Stimulated activated CD4-positive, alpha-beta T cell treated with anti-CD3 and anti-CD28 coated beads, Interleukin-1b, Interleukin-23, amount 100 ng/mL, for 1 hour (primary cell): ENCODE measurements at places on chromosomes 5 and 9.

- DNase-seq = no peak
Measured at GRCh38 chr5:68839019-68839552, 254.7 kb upstream of the SLC30A5 start.

DNA sequence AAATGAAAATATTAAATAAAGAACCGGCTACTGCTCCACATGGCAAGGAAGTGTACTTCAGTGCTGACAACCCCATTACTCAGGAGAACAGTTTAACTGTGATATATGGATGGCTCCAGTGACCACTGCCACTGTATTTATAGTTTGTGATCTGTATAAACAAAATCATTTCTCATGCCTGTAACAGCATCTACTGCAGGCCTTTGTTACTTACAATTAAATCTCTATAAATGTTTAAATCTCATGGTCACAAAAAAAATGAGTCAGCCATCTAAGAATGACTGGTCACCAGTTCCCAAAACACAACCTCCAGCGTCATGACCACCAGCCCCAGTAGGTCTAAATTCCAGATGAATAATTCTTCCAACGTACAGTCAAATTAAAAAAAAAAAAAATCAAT, 24.6 kb downstream of the SERINC5 start:
- DNase-seq = no peak

DNA sequence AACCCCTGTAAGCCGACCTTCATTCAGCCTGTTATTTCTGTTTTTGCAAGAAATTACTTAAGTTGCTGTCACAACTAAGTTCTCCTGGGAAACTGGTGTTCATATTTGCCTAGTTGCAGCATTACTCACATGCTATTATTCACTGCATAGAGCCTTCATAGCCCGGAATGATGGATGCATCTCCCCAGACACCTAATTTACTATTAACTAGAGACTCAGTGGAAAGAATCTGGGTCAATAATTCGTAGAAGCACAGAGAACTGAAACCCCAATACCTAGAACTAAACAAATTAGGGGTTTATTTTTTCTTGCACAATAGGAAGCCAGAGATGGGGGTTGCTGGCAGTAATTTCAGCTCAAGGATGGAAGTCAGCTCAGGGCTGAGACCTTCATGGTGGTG, 45.7 kb upstream of the FAM170A start:
- no peak for DNase-seq

DNA sequence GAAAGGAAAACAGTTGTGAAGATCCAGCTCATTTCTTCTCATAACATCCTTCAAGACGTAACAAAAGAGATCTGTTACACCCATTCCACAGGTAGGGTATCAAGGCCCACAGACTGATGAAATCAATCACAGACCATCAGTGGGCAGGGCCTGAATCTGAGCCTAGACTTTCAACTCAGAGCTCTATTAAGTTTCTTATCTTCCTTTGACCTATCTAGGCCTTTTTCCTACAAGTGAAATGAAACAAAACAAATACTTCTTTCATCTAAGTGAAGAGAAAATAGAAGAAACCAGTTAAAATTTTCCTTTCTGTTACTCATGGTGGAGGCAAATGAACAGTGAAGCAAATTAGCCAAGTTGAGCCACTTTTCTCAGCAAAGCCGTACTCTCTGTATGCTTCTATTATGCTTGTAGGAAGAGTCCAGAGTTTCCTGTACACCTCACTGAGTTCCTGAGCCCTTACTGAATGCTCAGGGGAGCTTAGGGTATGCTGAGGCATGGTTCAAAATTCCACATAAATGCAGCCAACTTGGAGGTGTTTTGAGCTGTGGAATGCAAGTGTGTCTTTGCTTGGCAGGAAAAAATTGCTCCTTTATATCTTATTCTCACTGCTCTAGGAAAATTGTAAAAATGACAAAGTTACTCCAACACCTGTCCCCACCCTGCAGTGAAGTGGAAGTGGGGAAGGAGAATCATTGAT, 91.9 kb downstream of the FEM1C start:
- no peak for DNase-seq

GRCh38 chr9:125632321-125633115, 74.5 kb downstream of the MAPKAP1 start:
- no peak for DNase-seq

DNA sequence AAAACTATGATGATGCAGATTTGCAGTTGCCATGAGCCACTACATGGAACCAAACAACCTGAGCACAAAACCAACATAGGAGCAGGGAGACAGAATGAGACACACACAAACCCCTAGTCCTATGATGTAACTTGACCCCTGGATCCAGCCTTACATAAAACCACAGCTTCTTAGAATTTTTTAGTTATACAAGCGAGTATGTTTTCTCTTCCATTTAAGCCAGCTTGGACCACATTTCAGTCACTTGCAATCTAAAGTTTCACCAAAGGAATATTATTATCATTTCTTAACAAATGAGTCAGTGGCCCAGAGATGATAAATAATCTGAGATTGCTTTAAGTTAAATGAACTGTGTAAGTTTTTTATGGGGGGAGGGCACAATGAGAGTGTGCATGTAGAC, 6.8 kb downstream of the SPOCK1 start:
- no peak for DNase-seq

GRCh38 chr5:172710676-172711075, 60.3 kb downstream of the DUSP1 start:
- DNase-seq = no peak

DNA sequence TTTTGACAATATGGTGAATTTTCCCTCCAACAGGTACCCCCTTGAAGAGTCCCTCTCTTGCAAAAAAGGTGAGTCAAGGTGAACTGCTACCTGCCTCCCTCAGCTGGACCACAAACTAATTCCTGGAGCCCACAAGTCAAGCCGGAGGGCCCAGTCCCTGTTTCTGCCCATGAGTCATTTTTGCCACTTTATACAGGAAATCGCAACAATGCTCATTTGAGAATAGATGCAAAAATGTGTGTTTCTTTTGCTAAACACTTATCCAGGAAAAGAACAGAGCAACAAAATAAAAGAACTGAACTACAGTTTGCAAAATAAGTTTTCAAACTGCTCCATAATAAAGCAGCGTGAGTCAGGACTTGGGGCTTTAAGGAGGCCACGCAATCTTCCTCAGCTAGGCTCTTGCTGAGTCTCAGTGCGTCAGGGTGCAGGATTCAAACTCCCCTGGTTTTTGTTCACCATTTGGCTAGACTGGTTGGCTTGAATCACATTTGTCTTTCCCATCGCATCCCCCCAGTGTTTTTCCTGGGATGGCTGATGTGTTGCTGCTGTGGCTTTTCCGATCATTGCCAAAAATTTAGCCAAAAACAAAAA, 102.7 kb downstream of the GOLPH3 start:
- DNase-seq = no peak
